Central memory CD4-positive, alpha-beta T cell (primary cell): ENCODE measurements at places on chromosomes 13 and 19.

GRCh38 chr13:88937384-88937783 lies 1266.2 kb downstream of the SLITRK5 start:
- no peak for DNase-seq

GRCh38 chr13:75357576-75358289 lies 124.2 kb downstream of the TBC1D4 start:
- peak; percentile 45 for DNase-seq

GRCh38 chr13:113397608-113398425 lies 33.9 kb upstream of the GRTP1 start:
- no peak for DNase-seq

GRCh38 chr13:85724546-85725432 lies 74.4 kb downstream of the SLITRK6 start:
- no peak for DNase-seq

GRCh38 chr19:44071824-44072542 lies at the start of gene ZNF284:
TSS of gene ZNF284 (plus strand) at chr19:44072159. CDS start at chr19:44076390, 4,231 bp downstream.
- peak; percentile 82 for DNase-seq

- no peak for DNase-seq
Observed at GRCh38 chr13:98432638-98433037, 144.3 kb downstream of the STK24 start.

DNA sequence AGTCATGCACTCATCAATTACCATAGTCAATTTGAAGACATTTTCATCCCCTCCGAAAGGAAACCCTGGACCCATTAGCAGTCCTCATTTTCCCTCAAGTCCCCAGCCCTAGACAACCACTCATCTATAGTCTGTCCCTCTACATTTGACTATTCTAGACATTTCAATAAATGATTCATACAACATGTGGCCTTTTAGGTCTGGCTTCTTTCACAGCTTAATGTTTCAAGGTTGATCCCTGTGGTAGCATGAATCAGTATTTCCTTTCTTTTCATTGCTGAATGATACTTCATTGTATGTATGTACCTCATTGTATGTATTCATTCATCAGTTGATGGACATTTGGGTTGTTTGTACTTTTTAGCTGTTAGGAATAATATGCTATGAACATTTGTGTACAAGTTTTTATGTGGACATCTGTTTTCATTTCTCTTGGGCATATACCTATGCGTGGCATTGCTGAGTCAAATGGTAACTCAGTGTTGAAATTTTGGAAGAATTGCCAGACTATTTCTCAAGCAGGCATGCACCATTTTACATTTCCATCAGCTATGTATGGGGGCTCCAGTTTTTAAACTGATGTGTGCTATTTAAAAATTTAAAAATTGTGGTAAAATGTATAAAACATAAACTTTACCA lies 18.4 kb downstream of the SPATA13 start:
- no peak for DNase-seq

GRCh38 chr13:38980750-38981078 lies 9.9 kb downstream of the STOML3 start:
- DNase-seq, result no peak
